ENCODE measurements at places on chromosomes 16 and 17. TPM values are rescaled to one million over a fixed set of nuclear protein-coding genes. Genes with fewer than 3 reads are reported as not detected.

DNA sequence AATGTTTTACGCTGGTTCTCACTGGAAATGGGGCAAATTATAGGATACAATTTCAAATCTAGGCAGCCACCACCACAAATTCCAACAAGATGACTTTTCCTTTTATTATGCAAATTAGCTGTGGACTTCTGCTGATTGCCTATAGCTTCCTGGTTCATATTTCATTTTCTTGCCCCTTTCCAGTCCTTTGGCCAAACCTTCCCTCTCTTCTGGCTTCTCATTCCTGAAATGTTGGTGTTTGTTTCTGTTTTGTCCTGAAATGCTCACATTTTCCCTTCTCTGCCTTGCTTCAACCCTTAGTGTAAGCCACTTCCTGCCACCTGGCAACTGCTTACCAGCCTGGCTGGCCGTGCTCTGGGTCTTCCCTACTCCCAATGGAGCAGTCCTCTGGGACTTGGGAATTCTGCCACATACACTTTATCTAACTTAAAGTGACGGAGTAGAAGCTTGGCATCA, 14.0 kb downstream of the PRSS54 start:
- DNase-seq = no peak
- H3K27me3 ChIP-seq = no peaks in the 10 kb centered on the region
- H3K4me3 ChIP-seq = no peak overlapping the region
- no peak overlapping the region for H3K27ac ChIP-seq

- peaks cover 86% of the 10 kb centered on the region for H3K36me3 ChIP-seq
- peaks cover 23% of the 10 kb centered on the region for H3K4me1 ChIP-seq
- H3K4me3 ChIP-seq = no peak overlapping the region
- no peaks in the 10 kb centered on the region for H3K27me3 ChIP-seq
- no peak for DNase-seq
Observed at GRCh38 chr17:48915459-48916282, 7.5 kb downstream of the UBE2Z start.

- no peak for DNase-seq
- H3K4me3 ChIP-seq = no peak overlapping the region
- H3K36me3 ChIP-seq = no peaks in the 10 kb centered on the region
- H3K27me3 ChIP-seq = no peaks in the 10 kb centered on the region
- H3K4me1 ChIP-seq = no peaks in the 10 kb centered on the region
Observed at GRCh38 chr16:71974068-71974818, 26.0 kb downstream of the PKD1L3 start.

DNA sequence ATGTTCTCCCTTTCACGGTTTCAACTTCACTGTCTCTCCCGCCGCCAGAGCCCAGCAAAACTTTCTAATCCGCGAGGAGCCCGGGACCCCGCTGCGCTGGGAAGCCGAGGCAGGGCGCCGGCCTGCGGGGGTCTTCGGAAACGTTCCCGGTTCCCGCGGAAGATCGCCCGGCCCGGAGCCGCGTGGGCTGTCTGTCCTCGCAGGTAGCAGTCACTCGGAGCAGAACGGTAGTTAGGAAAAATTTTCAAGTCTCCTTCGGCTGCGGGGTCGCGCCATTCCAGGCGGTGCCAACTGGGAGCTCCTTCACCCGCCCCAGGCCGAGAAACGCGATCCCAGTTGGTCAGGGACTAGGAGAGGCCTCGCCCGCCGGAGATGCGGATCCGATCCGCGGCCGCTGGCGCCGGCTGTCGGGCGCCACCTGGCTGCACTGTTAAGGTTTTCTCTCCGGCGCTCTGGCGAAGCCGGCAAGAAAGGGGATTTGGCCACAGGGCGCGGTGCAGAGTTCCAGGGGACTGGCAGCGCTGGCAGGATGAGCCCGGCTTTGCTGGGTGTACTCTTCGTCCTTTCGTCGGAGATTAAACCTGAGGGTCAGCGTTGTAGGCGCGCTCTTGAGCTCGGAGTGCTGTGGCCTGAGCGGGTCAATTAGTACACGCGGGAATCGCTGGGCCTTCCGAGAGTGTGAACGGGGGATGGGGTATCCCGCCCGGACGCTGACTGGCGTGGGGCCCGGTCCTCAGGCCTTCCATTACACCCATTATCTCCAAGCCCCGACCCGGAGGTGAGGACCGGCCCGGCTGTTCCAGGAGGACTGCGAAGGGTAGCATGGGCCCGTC, 135.4 kb downstream of the KCNJ12 start:
- H3K36me3 ChIP-seq = no peaks in the 10 kb centered on the region
- H3K4me3 ChIP-seq = peak overlapping the region; percentile 59
- peak; percentile 90 for DNase-seq

The LGALS9B gene
- total RNA-seq = not detected

The ATP1B2 gene
- 3.1 TPM for total RNA-seq

Measured in lower lobe of right lung (tissue), 2 donors.